ENCODE measurements at places on chromosomes 12 and 14. TPM values are rescaled to one million over a fixed set of nuclear protein-coding genes. Genes with fewer than 3 reads are reported as not detected.

KLRG1 gene
- 3.7 TPM for total RNA-seq

FCF1 gene
- total RNA-seq, result 11.0 TPM

SNRPF gene
- 4.9 TPM for total RNA-seq

DNA sequence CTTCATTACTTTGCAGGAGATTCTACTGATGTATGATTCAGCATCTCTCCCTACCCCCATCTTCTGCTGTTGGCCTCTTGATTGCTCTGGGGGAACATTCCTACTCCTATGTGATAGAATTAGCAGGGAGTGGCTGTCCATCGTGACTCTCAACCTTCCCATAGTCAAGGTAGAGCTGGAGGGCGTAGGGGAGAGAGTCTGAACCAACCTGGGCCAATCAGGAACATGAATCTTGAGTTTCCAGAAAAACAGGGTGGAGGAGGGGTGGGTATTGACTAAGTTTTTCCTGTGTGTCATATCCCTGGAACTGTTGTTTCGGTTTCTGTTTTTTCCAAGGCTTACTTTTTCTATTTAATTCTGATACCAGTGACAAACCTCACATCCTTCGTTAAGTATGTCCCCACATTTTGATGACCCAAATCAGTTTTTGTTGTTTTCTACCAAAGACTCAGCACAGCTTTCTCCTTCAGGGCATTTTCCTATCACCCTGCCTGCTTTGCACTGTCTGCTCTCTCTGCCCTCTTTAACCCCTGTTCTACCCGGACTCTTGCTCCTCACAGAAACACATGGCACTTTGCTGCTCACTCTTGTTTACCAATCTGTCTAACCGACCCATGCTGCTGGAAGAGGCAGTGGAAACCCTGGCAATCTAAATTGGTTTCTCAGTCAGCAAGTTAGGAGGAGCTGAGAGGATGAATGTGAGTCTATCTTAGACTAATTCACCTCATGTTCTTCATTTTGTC is 1428.3 kb downstream of the AACS start:
- no peaks in the 10 kb centered on the region for H3K27me3 ChIP-seq
- DNase-seq, result no peak
- no peaks in the 10 kb centered on the region for H3K36me3 ChIP-seq
- no peaks in the 10 kb centered on the region for H3K4me1 ChIP-seq
- no peak overlapping the region for H3K27ac ChIP-seq
- H3K4me3 ChIP-seq, result no peak overlapping the region

GRCh38 chr14:79580906-79581305 is 630.4 kb downstream of the DIO2 start:
- no peak for DNase-seq
- H3K4me1 ChIP-seq, result no peaks in the 10 kb centered on the region
- no peak overlapping the region for H3K27ac ChIP-seq

DNA sequence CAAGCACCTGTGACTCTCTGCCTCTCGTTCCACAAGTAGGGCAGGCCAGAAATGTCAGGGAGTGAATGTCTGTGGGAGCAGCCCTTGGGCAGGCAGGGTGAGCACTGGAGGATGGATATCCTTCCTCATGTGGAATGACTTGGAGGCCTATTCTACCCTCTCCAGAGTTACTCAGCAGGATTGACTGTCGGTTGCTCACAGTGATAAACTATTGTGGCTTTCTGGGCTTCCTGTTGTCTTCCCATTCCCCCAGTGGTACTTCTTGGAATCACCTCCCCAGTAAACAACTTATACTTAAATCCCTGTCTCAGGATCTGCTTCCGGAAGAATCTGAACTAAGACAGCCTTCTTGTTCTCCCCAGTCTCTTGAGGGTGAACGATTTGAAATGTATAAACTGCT is 79.6 kb upstream of the MANSC4 start:
- no peak overlapping the region for H3K27ac ChIP-seq
- no peak overlapping the region for H3K4me3 ChIP-seq
- DNase-seq, result no peak
- H3K4me1 ChIP-seq, result peaks cover 12% of the 10 kb centered on the region
- no peaks in the 10 kb centered on the region for H3K36me3 ChIP-seq

DNA sequence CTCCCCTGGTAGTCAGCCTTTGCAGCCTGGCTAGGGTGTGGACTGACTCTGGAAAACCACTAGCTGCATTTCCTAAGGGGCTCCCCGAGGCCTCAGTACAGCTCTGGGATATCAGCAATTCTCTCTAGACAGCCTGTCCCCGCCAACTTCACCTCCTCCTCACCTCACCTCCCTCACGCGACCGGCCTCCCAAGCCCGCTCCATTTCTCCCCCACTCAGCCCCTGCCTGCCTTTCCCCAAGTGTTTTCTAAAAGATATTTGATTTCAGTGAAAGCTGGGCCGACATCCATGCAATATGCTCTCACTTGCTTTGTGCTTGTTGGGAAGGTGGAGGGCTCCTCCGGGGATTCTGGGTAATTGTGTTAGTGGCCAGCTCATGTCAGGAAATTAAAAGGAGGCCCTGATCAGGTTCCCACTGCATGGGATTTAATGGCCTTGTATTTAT is 91.8 kb downstream of the ESRRB start:
- DNase-seq, result no peak
- no peak overlapping the region for H3K27ac ChIP-seq
- H3K4me1 ChIP-seq, result no peaks in the 10 kb centered on the region
- no peak overlapping the region for H3K4me3 ChIP-seq
- no peaks in the 10 kb centered on the region for H3K36me3 ChIP-seq

- H3K27me3 ChIP-seq, result no peaks in the 10 kb centered on the region
- H3K36me3 ChIP-seq, result no peaks in the 10 kb centered on the region
- H3K4me3 ChIP-seq, result no peak overlapping the region
Observed at GRCh38 chr12:123960029-123960735, 12.4 kb downstream of the CCDC92 start.

- no peaks in the 10 kb centered on the region for H3K27me3 ChIP-seq
- no peak for DNase-seq
- H3K4me1 ChIP-seq, result peaks cover 11% of the 10 kb centered on the region
- no peak overlapping the region for H3K4me3 ChIP-seq
Observed at GRCh38 chr14:24056800-24057184, 5.0 kb downstream of the CARMIL3 start.

- H3K27me3 ChIP-seq, result no peaks in the 10 kb centered on the region
- no peak overlapping the region for H3K27ac ChIP-seq
- no peak for DNase-seq
- H3K4me1 ChIP-seq, result peaks cover 43% of the 10 kb centered on the region
Observed at GRCh38 chr12:25970082-25970481, 11.6 kb downstream of the RASSF8 start.

- no peaks in the 10 kb centered on the region for H3K36me3 ChIP-seq
- H3K27ac ChIP-seq, result peak overlapping the region; percentile 48
- peak overlapping the region; percentile 28 for H3K4me3 ChIP-seq
Observed at GRCh38 chr12:1590221-1590979, 4.0 kb downstream of the FBXL14 start.

- H3K4me1 ChIP-seq, result no peaks in the 10 kb centered on the region
- no peaks in the 10 kb centered on the region for H3K27me3 ChIP-seq
- DNase-seq, result no peak
- no peak overlapping the region for H3K27ac ChIP-seq
Observed at GRCh38 chr12:2925322-2925995, 33.7 kb upstream of the TEAD4 start.
